ENCODE measurements at places on chromosomes 5 and 9. TPM values are rescaled to one million over a fixed set of nuclear protein-coding genes. Genes with fewer than 3 reads are reported as not detected.

Gene FAM221B
- not detected for total RNA-seq

Gene CCDC192
- total RNA-seq, result not detected

Gene INSL4
- 17.1 TPM for total RNA-seq

Gene PAEP
- 0.25 TPM for total RNA-seq

Gene SLC36A2
- total RNA-seq, result not detected

Gene IARS1
- total RNA-seq, result 123 TPM

Gene SPINK4
- total RNA-seq, result not detected

Gene IL5
- total RNA-seq, result not detected

Gene IL4
- total RNA-seq, result not detected

Gene ENHO
- 2.3 TPM for total RNA-seq

Gene SPINK6
- 0.75 TPM for total RNA-seq

Gene DDX4
- total RNA-seq, result not detected

Gene KIF2A
- 33.5 TPM for total RNA-seq

Gene GLRA1
- not detected for total RNA-seq

Gene GPR151
- total RNA-seq, result not detected

Measured in A549 treated with AZD2906 at 1 μM for 4 hours (cell line).